SJSA1 (cell line): ENCODE measurements at places on chromosomes 3 and 15.

GRCh38 chr3:85853805-85854204 is 895.0 kb downstream of the CADM2 start:
- no peak for DNase-seq

DNA sequence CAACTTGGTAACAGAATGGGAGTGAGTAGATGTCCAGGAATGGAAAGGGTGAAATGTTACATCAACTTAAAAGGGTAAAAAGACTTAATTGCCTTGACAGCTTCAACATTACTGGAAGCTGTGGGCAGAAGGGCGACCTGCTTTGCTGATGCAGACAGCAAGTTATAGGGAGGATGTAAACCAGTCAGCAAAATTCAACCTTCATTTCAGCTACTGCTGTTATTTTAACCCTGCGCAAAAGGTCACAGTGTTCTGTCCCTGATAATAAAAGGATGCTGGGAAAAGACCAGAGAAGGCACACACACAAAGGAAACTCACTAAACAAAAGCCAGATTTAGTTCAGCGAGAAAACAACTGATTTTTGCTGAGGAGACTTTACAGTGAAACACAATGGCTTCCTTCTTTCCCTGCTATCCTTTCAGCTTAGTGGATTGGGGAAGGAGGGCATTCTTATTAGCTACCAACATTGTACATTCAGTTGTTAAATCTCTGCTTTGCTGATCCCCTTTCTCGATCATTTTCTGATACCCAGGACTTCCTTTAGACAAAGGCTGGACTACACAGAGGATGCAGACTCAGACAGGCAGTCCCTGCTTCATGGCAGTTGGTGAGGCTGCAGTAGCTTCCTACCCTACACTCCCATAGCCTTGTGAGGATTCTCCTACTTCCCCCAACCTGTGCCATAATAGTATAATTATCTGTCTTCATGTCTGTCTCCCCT is 62.0 kb downstream of the P3H2 start:
- DNase-seq, result peak; percentile 37

DNA sequence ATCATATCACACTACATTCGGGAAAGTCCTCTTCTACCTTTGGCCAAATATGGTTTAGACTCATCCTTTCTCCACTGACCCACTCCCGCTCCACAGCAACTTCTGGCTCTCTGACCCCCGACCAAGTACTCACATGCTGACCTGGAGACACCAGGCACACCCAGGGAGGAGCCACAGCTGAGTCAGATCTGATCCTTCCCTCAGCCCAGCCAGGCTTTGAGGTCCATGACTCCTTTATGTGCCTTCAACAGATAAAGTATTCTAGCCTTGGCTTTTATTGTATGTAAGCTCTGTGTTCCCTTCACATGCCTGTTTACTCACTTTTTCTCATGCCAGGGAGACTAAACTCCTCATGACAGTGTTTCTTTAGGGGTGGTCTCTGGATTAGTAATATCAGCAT is 166.9 kb upstream of the UMPS start:
- DNase-seq, result no peak

DNA sequence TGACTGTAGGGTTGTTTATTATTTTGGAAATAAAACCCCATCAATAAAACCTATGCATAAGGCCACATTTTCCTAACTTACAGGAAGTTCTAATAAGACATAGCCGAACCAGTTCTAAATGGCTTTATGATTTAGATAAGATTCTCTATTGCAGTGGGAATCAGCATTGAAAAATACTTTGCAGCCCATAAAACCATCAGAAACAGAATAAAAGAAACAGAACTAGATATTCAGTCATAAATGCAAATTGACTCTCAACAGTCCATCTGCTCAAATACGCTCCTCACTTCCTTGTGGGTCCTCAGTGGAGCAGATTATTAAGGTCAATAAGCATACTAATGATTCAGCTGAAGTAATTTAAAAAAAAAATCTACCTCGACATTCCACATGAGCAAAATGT is 8.8 kb downstream of the SATB1 start:
- no peak for DNase-seq

- DNase-seq, result no peak
Observed at GRCh38 chr15:29345549-29346525, 76.2 kb upstream of the NSMCE3 start.

DNA sequence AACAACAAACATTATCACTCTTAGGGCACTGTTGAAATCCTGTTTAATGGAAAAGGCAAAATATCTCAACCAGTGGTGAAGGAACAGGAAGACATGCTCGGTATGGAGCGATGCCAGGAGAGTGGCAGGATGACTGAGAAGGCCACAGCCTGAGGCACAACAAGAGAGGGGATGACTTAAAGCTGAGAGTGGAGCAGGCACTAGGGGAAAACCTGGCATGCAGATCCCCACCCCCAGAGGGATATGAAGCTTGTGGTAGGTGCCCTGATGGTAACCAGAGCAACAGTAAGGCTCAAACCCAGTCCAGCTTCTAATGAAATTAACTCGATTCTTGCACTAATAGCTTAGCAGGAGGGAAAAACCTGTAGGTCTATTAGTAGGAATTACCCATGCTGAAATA is 40.4 kb downstream of the LYSMD4 start:
- DNase-seq, result no peak

DNA sequence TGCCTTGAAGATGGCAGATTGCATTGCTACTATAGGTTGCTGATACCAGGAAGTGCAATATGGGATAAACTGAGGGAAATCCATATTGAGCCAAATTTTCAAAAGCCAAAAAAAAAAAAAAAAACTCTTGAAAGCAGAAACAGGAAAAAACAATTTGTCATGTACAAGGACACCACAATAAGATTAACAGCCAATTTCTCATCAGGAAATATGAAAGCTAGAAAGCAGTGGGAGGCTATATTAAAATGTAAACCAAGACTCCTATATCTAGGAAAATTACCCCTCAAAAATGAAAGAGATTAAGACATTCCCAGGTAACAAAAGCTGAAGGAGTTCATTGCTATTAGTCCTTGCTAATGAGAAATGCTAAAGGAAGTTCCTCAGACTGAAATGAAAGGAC is 462.8 kb upstream of the DPH6 start:
- no peak for DNase-seq

DNA sequence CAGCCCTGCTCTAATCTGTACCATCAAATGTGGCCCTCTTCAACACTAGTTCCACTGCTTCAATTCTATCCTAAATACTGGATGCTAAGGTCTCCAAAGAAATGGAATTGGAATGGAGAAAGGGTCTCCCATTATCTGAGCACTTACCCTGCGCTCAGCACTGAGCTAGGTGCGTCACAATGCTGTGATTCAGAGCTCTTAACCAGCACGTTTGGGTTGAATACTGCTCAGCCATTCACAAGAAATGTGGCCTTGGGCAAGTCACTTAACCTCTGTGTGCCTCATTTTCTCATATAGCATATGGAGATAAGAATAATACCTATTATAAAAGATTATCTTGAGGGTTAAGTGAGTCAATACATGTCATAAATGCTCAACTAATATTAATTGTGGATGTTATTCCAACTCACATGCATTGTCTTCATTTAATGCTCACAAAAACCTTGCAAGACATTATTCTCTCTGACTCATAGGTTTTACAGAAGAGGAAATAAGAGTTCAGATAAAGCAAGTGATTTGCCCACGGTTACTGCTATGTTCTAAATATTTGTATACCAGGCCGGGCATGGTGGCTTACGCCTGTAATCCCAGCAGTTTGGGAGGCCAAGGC is 27.4 kb upstream of the SRGAP3 start:
- no peak for DNase-seq

- DNase-seq, result no peak
Observed at GRCh38 chr3:50862221-50862620, 187.5 kb downstream of the DOCK3 start.

GRCh38 chr3:161454615-161455014 is 42.0 kb upstream of the OTOL1 start:
- no peak for DNase-seq

- no peak for DNase-seq
Observed at GRCh38 chr3:128152419-128153155, 694 bp upstream of the EEFSEC start.
